GM19239 (cell line): ENCODE measurements at places on chromosomes 7 and 10.

DNA sequence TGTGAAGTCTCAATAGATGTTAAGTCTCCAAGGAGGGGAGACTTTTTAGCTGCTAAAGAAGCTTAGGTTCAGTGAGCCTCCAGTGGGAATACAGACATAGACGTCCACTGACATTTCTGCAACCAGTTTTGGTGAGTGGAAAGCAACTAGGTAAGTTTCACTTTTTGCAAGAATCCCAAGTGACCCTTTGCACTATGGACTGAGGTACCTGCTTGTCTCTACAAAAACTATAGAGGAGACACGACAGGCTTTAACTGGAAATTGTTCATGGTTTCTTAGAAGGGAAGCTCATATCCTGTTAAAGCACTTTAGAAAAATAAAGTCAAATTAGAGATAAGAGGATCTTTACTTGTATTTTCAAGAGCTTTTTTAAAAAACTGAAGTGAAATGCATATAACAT is 38.6 kb downstream of the GBF1 start:
- no peak for DNase-seq

DNA sequence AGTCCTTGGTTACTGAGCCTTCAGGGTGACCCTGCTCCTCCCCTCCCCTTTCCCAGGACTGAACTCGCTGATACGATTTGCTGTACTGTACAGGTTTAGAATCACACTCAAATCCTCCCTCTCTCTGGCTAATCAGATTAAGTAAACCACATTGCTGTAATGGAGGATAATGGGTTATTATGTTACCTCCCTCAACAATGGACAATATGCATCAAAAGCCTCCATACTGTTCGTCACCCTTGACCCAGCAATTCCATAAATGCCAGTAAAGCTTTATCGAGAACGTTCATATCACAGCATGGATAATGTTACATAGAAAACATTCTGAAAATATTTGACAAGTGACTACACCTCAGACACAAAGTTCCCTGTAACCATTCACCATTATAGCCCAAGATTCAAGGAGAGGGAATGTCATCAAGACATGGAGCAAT is 61.7 kb downstream of the FAM107B start:
- DNase-seq = no peak

DNA sequence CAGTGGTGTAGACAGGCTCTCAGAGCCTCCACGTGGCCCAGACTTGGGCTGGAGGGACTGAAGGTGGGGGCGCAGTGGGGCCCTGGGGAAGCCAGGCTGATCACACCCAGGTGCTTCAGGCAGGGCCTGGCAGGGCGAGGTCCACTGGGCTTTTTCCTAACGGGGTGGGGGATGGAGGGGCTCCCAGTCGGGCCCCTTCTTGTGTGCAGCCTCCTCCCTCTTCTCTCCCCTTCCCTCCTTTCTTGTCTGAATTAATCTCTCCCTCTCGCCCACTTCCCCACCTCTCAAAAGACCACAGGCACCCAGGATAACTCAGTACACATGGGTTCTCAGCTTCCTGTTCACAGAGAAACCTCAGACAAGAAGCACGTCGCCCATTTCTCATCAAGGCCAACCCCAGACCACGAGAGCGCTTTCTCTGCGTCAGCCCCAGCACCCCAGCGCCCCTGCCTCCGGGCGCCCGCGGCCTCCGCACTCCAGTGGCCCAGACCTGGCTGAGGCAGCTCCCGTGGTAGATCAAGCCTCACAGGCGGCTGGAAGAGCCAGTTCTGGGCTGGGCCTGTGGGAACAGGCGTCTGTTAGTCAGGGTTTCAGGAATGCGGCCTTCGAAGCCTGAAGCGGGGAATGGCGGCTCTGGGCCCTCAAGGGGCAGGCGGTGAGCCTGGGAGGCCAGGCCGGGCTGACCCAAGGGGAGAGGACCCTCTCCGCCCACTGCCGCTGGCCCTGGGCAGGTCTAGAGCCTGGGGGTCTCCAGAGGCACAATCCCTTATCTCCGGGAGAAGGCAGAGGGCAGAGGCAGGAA is 50.6 kb downstream of the PWWP2B start:
- DNase-seq = no peak

DNA sequence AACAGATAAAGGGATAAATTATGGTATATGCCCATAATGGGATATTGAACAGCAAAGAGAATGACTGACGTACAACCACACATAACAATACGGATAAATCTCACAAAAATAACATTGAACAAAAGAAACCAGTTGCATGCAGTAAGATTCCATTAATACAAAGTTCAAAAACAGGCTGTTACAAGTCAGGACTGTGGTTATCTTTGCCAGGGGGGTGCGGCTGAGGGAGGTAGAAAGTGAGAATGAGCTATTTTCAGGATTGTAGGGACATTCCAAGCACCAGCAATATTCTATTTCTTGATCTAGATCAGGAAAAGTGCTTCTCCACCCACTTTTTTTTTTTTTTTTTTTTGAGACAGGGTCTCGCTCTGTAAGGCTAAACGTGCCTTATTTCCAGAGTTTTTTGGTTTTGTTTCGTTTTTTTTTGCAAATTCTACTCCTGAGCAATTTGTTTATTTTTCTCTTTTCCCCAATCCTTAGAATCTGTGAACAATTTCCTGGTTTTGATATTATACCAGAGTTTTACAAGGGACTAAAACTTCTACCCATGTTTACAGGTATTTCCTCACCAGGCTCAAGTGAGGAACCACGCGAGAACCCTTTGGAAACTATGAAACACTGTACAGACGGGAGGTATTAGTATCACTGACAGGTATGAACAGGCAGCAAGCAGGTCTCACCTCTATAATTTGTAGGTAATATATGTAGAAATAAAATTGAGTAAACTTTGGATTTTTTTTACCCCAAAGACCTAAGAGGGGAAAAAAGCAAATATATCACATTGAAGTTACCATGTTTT is 9.9 kb downstream of the SMURF1 start:
- DNase-seq = no peak

GRCh38 chr7:42843205-42843800 is 68.6 kb downstream of the C7orf25 start:
- DNase-seq = no peak

DNA sequence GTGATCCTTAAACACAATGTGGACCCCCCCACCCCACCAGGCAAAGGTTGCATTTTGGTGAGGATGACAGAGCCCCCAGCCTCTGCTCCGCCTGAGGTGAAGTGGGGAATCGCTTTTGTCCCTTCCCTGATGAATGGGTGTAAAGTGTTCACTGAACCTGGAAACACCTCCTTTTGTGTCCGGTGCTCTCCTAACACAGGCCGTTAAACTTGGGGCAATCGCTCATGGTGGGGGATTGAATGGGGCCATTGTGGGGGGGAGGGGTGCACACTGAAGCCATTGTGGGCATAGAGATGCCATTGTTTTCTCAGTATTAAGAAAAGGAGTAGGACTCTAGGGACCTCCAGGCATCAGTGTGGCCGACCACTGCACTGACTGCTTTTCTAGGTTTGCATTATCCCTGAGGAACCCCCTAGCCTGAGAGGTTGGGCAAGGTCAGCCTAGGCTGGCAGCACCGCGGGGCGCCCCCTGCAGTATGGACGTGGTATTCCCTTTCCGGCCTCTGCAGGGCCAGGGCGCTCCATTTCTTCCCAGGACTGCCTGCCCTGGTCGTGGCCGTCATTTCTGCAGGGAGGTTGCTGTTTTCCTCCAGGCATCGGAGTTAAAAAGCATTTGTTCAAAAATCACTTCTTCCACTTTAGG is 158.3 kb downstream of the TCF7L2 start:
- no peak for DNase-seq

DNA sequence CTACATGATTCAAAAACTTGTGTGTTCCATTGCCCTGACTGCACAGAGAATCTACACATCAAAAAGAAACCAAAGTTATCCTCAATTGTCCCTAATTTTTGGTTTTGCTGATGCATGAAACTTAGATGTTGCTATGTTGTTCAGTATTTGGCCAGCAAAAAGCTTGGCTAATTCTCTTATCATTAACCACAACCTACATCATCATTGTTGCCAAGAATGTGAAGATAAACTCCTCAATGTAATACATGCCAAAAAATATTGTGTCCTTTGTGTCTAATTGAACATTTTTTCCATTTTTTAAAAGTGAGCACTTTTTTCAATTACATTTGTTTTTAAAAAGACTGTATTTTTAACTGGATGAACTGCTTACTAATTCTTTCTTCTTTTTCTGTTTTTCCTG is 268.0 kb upstream of the SEMA3D start:
- no peak for DNase-seq

- no peak for DNase-seq
Observed at GRCh38 chr7:156230576-156230975, 410.0 kb upstream of the RNF32 start.

GRCh38 chr10:99654390-99655175 is 4.7 kb upstream of the ENTPD7 start:
- DNase-seq = no peak

DNA sequence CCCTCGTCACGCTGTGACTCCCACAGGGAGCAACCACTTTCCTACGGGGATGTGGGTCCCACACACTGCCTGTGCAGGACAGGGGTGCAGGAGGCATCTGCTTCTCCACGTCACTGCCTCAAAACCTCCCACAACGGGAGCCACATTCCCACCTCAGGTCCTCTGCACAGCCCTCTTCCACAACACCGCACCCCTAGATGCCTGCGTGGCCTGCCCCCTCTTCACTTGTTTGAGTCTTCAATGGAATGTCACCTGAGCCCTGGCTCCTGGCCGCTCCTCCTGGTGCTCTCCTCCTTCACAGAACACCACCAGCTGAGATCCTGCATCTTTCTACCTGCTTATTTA is 73.6 kb downstream of the MAD1L1 start:
- DNase-seq = no peak

DNA sequence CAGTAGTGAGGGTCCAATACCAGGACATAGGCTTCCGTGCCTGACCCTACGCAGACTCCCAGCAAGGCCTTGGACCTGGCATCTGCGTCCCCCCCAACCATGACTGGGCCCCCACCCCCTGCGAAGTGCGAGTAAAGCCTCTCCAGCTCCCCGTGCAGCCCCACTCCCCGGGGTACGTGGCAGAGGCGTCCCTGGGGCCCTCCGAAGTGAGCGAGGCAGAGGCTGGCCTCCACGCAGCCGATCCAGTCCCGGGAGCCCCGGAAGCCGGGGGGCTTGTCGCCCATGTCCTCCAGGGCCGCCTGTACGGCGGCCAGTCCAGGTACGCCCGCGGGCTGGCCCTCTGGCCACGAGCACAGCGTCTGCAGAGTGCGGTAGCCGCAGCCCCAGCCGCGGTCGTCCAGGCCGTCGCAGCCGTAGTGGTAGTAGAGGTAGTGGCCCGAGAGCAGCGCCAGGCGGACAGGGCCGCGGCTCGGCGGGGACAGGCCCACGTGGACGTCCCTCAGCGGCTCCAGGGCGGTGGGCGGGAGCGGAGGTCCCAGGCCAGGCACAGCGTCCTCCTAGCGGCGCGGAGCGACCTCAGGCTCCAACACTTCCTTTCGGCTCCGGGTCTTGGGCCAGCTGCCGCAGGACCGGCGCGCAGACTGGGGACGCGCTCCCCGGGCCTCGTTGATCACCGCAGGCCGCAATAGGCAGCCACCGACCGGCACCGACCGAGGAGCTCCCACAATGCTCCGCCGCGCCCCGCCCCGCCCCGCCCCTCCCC is at the start of gene UFSP1:
TSS of gene UFSP1 (minus strand) at position 728 of the 763 bp plus-strand sequence. CDS start at position 284, 444 bp downstream.
- DNase-seq = no peak

GRCh38 chr7:100589341-100589947 is 3.3 kb downstream of the FBXO24 start:
- DNase-seq = no peak

DNA sequence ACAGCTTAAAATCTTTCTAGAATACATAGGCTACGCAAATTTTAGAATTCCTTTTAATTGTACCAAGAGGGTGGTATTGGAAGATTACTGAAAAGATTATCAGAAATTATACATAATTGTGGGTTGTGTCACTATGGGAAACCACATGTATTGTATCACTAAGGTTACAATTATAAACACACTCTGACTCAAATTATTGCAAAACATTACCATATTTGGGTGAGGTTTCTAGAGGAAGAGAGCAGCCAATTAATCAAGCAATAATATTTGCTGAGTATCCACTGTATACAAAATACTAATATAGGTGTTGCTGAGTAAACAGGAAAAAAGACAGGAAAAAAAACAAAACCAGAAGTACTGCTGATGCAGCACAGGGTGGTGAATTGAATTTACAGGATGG is 3.1 kb upstream of the CAPZA2 start:
- DNase-seq = no peak

DNA sequence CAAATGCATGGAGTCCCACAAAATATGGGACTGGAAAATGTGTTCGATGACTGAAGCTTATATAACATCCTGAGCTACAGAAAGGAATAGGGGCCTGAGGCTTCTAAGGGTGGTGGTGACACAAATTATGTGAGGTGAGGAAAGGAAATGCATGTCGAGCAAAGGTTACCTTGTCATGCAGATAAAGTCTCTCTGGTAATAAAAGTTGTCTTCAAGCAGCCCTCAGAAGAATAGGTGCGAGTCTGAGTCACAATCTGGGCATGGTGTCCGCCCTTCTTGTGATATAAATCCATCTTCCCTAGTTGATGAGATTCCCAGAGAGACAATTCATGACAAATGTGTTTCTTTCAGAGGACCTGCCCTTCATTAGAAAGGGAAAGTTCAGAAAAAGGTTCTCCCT is 985.2 kb upstream of the C7orf33 start:
- no peak for DNase-seq

GRCh38 chr7:28762651-28763050 is 195.5 kb downstream of the TRIL start:
- no peak for DNase-seq

DNA sequence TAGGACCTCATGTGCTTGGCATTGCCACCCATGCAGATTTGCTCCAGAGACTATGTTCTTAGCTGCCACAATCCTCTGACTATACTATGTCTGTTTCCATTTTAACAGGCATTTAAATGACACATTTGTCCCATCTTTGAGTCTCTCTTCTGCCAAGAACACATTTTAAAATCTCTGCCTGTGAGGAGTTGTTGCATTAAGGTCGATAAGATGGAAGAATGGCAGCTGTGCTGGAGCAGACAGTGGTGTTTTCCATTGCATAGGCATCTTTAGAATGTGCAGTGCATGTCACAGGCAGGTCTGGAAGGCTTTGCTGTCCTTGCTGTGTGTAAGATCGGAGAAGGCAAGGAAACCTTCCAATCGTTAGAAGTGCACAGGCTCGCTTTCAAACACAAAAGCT is 70.9 kb upstream of the CELF2 start:
- no peak for DNase-seq
